NCI-H2029 (cell line): ENCODE measurements at places on chromosomes 6 and 20.

DNA sequence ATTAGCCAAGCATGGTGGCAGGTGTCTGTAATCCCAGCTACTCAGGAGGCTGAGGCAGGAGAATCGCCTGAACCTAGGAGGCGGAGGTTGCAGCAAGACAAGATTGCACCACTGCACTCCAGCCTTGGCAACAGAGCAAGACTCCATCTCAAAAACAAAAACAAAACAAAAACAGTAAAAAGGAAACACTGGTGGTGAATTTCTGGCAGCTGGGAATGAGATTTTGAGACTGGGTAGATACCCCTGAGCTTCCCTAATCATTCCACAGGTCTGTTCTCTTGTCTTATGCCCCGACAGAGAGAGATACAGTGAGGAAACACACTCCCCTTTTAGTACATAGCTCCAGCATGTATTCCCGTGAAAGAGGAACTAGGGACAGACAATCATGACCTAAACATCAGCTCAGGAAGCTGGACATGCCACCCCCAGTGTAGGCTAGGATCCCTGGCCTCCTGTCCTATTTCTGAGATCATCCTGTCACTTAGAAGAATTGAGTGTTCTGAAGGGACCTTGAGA is 9.6 kb downstream of the MAN1A1 start:
- no peak for DNase-seq

DNA sequence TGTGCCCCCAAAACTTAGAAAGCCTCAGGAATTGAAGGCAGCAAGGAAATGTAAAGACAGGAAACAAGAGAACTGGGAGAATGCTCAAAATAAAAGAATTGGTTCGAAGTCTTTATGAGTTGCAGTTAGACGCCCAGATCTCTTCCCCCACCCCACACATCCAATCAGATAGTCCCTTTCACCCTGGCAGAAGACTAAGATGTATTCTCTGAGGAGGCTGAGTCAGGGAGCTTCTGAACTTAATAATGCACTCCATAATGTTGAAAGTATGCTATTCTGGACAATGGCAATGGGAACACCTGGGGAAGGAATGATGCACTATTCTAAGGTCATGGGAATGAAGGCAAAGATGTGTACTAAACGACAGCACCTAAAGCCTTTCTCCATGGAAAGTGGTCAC is 173.6 kb downstream of the MTFR2 start:
- DNase-seq: no peak

DNA sequence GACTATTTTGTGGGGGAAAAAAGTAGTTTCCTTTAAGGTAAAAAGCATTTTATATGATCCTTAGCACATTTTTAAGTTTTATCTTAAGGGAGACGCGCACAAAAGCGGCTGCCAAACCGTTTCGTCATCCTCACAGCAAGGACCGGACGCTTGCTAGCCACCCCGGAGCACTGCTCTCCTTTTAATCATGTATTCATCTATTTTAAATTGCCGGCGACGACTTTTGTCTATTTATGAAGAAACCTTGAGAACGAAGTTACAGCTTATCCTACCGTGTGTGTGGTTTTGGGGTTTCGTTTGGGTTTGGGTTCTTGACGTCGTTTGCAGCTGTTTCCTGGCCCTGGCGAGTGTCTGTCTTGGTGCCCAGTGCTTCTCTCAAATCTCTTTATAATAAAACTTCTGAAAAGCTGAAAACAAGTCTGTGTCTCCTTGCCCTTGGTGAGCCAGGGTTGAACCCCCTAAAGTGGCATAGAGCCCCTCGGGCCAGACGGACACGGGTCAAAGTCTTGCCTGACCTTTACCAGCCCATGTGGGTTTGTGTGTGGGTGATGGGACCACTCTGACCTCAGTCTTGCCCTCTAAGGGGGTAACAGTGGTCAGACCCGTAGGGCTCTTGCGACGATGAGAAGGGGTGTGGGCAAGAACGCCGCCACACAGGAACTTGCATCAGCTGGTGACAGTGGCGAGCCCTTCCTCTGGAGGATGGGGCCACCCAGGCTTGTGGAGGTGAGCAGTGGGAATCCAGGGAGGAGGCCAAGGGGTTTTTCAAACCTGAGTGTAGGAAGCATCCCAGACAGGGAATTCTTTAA is 117.6 kb downstream of the JPH2 start:
- DNase-seq: no peak

DNA sequence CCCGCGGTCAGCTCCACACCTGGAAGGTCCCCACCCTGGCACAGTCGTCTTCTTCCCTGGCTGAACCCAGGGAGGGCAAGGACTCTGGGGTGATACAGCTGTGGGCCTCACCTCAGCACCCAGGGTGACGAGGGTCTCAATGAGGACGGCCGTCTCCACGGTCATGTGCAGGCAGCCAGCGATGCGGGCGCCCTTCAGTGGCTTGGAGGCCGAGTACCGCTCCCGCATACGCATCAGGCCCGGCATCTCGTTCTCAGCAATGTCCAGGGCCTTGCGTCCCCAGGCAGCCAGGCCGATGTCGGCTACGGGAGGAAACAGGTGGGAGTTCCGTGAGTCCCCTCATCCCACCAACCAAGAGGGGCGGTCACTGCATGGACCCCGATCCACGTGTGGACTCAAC is 7.9 kb downstream of the AHCY start:
- DNase-seq: no peak

DNA sequence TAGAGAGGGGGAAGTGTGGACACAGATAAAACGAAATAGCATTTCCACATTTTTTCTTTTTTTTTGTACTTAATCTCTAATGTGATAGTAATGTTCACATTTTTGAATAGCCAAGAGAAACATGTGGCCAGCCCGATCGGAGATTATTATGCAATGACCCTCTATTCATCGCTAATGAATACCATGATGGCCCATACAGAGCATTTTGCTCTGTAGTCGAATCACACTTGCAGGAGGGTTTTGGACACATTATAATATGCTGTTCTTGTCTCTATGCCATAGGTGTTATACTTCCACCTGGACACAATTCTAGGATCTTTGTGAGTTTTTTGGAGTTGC is 60.1 kb downstream of the MTHFD1L start:
- DNase-seq: no peak

DNA sequence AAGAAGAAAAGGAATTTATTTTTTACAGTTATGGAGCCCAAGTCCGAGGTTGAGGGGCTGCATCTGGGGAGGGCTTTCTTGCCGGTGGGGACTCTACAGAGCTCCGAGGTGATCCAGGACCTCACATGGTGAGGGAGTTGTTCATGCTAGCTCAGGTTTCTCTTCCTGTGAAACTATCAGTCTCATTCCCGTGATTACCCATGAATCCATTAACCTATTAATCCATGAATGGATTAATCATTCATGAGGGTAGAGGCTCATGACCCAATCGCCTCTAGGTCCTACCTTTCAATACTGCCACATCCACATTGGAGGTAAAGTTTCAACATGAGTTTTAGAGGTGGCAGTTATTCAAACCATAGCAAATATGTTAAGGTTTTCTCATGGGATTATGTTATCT is 3.8 kb downstream of the DSE start:
- DNase-seq: no peak

GRCh38 chr20:34344238-34344637 is 18.8 kb upstream of the ITCH start:
- DNase-seq: no peak

DNA sequence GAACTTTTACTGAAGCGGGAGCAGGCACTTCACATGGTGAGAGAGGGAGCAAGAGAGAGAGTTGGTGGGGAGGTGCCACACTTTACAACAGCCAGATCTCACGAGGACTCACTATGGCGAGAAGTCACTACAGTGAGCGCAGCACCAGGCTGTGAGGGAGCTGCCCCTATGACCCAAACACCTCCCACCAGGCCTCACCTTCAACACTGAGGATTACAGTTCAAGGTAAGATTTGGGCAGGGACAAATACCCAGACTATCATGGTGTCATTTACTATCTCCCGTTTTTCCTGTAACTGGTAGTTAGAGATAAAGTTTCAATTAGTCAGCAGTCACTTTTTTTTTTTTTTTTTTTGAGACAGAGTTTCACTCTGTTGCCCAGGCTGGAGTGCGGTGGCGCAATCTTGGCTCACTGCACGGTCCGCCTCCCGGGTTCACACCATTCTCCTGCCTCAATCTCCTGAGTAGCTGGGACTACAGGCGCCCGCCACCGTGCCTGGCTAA is 7.8 kb downstream of the RBCK1 start:
- no peak for DNase-seq

- no peak for DNase-seq
Measured at GRCh38 chr20:49259799-49260198, 18.1 kb downstream of the ZNFX1 start.

GRCh38 chr6:106600329-106600728 is 29.0 kb downstream of the RTN4IP1 start:
- no peak for DNase-seq

GRCh38 chr20:25258476-25258805 is 10.6 kb downstream of the PYGB start:
- no peak for DNase-seq

- no peak for DNase-seq
Measured at GRCh38 chr20:61072398-61072797, 179.7 kb upstream of the CDH4 start.

GRCh38 chr6:135910790-135911618 is 59.5 kb downstream of the PDE7B start:
- DNase-seq: no peak

DNA sequence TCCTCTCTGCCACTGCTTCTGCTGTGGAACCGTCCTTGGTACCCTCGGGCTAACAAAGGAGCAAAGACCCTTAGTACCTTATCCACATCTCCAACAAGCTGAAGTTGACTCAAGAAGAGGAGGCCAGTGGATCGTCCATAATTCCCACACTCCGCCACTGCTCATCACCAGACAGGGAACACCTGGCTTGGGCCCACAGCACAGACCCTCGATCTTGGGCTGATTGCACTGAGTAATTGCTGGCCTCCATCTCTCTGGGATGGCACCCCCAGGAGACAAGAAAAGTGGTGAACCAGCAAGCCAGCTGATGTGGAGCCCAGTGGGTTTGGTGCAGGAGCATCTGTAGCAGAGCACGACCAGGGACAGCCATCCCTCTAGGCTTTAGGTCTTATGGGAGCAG is 109.4 kb upstream of the GRIK2 start:
- no peak for DNase-seq

DNA sequence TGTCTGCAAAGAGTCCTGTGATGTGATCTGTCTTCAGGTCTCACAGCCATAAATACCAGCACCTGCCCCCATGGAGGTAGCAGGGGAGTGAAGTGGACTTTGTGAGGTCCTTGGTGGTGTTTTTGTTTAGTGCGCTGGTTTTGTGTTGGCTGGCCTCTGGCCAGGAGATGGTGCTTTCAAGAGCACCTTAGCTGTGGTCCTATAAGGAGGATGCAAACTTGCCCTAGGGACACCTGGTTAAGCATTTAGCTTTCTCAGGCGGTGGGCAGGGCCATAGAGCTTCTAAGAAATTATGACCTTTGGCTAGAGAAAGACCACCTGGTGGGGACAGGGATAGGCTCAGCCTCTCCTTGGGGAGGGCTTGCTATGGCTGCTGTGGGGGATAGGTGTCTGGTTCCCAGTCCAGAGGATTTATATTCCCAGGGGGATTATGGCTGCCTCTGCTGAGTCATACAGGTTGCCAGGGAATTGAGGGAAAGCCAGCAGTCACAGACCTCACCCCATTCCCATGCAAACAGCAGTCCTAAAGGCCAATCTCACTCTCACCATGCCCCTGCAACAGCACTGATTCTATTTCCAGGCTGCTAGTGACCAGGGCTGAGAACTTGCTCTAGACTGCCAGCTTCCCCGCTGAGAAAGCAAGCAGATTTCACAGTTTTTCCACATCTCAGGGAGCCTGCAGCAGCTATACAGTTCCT is 259.3 kb downstream of the TFAP2B start:
- no peak for DNase-seq

DNA sequence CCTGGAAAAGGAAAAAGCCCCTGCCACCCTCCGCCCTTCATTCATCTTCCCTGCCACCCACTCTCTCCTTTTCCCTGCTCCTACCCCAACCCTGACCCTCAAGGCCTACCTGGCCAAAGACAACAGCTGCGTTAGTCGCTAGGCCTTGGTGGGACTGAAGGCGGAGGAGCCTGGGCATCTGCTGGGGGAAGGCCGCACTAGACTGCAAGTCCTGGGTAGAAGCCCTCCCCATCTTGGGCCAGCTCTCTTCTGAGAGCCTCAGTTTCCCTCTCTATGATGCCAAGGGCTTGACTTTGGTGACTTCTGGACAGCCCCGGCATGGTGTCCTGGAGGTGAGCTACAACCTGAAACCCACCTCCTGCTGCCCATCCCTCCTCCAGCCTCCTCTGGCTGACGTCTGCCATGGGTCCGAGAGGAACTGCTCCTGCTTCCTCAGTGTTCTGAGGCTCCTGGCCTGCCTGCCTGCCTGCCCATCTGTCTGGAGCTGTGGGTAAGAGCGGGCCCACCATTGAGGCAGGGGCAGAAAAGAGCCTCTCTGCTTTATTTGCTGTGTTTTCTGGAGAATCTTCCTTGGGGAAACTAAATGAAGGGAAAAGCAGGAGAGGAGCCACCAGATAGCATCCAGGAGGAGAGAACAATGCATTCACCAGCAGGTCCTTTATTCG is 7.5 kb upstream of the FOXC1 start:
- no peak for DNase-seq

DNA sequence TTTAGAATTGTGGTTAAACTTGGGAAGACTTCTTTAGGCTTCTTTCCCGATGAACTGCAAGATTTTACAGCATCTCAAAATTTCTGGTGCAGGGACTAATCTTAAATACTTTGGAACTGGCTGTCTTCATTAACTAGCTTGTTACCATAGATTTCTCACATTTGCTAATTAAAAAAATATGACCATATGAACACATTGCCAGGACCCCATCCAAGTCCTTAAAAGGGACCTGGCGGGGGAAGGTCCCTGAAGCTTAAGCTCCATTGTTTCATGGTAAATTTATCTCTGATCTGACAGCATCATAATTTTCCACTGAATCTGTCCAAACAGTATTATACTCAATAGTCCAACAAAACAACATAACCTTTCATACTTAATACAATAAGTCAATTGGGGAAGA is 517.8 kb upstream of the FLRT3 start:
- DNase-seq: no peak

GRCh38 chr20:31833130-31833930 is 12.1 kb downstream of the FOXS1 start:
- peak; percentile 30 for DNase-seq

DNA sequence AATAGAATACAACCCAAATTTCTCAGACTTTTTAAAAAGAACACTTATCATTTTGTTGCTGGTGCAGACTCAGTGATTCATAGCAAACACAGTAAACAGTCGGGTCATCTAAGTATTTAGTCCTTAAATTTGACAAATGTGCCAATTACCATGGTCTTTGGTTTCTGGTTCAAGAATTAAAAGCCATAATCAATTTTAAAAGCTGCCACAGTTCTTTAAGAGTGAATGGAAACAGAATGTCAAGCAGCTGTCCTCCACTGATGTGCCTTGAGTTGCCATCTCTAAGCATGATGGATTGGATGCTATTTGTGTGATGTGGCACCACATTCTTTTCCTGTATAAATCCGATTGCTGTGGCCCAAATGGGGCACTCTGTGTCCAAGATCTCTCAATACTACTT is 67.2 kb upstream of the MLIP start:
- DNase-seq: no peak
